ENCODE measurements at places on chromosomes 7 and 10.
A peak's percentile ranks its signal among the peaks of the same experiment; 100 is the strongest.

DNA sequence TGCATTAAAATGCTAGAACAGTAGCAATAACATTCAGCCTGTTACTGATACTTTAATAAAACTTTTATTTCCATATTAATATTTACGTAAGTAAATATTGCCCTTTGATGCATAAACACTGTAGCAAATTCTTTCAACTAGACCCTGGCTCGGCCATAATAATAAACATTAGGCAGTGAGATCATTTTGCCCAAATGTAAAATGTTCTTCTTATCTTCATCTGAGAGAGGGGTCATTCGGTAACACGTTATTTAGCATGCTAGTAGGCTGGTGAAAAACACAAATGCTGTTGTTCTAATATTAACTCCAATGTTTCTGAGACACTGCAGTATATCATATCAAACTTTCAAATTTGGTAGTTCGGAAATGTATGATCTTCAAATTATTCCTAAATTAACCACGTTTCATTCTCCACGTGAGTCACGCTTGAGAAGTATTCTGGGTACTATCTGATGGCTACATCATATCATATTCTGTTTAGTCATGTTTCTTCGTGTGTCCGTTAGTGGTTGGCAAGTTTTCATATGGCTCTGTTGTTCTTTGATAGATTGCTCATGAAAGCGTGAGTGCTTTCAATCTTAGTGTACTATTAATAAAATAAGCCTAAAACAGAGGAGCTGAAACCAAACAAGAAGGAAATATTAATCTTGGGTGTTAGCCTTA, 145.8 kb downstream of the NSUN6 start:
- no peak for DNase-seq

DNA sequence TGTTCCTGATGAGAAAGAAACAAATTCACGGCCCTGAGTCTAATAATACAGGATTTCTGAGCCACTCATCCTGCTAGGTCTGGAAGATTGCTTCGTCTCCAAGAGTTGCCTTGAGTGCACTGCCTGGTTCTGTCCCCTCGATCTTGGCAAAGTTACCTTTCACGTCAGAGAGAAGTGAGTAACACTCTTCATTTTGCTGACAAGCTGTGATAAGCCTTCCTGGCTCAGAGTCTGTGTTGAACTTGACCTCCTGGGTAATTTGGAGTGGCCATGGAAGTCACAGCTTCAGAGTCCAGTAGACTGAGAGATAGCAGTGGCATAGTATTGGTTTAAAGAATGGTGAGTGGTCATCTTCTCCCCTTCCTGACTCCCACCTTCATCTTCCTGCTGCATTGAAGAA, 64.7 kb upstream of the LRGUK start:
- no peak for DNase-seq

GRCh38 chr7:29969738-29970137, 19.9 kb downstream of the SCRN1 start:
- no peak for DNase-seq

DNA sequence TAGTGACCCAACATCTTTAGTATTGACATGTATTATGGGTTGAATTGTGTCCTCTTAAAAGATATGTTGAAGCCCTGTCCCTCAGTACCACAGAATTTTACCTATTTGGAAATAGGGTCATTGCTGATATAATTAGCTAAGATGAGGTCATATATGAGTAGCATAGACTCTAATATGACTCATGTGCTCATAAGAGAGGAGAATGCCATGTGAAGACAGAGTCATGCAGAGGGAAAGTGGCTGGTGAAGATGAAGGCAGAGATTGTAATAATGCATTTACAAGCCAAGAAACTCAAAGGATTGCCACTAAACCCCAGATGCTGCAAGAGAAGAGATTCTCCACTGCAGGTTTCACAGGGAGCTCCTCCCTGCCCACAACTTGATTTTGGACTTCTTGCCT, 496.4 kb downstream of the KIF20B start:
- DNase-seq: no peak

DNA sequence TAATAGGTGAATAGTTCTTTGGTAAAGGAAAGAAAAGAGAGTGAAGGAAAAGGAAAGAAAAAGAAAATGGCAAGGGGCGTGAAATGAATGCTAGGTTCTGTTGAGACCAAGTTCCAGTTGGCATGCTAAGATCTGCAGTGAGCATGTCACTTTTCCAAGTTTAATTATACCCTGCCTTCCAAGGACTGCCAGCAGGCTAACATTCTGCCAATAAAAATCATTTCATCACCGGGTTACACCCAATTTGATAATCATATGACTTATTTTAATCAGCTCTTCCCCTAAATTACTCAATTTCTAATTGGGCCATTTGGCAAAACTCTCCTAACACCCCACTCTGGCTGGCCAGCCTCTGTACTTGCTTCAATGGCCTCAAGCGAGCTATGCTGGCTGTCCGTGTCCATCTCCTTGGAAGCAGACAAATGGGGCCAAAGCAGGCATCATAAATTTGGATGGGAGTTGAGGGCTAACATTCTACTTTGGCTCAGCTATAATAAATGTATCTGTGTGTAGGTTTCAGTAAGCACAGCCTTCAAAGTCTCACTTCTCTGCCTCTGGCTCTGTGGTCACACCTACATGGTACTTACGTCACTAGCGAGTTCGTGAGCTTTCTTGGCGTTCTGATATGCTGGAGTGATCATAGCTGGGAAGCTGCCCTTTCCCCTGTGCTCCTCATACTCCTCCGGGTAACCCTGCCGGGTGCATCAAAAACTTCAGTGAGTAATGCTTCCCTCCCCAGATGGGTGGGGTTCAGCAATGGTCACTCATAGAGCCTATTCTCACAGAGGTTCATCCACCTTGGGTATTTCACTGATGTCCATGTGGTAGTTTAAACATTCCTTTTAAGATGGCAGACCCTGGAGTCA, 17.3 kb downstream of the NRAP start:
- DNase-seq: no peak

- DNase-seq: no peak
Measured at GRCh38 chr10:120451968-120452367, 5.1 kb upstream of the PLPP4 start.

GRCh38 chr7:39005036-39005435, 27.3 kb downstream of the POU6F2 start:
- no peak for DNase-seq

DNA sequence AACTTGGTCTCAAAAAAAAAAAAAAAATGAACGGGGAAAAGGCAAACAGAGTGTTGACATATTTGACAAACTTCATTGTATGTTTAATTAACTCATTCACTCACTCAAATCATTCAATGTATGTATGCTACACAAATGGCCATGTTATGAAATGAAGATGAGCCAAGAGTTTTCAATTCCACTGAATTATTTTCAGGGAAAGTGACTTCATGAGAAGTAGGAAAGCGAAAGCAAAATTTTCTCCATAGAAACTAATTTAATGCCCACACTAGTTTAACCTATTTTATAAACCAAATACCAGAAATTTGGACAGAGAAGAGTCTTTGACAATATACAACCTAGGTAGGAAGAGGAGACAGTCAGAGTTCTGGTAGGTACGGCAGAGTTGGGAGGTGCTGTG, 119.5 kb downstream of the HIPK2 start:
- DNase-seq: no peak

- DNase-seq: no peak
Measured at GRCh38 chr10:51590818-51591217, 108.6 kb downstream of the CSTF2T start.

- DNase-seq: no peak
Measured at GRCh38 chr7:30207376-30207775, 72.6 kb downstream of the MTURN start.

DNA sequence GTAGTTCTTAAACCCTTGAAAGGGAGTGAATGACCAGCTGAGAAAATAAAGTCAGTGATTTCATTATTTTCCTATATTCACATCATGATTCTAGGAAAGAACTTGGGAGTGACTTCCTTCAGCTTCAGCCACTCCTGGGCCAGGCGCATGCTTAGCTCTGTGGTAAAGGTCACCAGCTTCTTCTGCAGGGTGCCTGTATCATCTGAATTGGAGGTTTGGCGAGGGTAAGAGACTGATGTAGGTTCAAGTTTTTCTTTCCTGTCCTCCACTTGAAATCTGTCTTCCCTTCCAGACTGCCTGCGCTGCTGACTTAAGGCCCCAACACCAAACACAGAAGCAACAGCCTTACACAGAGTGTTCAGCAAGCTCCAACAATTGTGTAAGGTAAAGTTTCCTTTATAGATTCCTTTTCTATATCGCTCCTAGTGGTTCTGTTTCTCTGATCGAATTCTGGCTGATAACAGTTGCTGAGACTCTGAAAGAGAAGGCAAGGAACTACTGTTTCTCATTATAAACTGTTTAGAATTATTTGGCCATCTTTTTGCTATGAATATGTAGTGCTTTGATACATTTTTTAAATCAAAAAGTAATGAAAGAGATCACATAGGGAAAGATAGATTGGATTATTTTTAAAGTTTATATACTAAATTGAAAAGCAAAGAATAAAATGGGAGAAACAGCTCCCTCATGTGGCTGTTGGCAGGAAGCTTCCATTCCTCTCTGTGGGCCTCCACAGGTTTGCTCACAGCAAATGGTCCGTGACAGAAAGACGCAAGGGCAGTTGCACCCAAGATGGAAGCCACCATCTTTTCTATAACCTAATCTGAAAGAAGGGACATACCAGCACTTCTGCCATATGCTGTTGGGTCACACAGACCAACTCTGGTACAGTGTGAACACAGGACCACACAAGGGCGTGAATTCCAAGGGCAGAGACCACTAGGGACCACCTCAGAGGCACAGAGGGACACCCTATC, 14.0 kb downstream of the GATAD1 start:
- DNase-seq: peak; percentile 45

DNA sequence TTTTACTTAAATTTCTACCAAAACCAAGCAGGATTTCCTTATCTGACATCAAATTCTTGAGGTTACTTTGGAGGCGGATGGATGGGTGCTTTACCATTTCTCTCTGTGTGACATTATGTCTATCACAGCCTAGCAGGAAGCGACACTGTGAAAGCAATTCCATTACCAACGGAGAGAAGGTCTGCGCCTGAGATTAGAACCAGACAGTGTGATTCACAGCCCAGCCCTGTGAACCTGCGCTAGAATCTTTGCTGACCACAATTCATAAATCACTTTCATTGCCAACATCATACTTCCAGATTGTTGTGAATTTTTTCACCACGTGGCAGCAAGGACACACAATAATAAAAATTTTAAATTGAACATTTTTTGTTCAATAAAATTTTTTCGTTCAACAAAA, 126.5 kb downstream of the CUBN start:
- peak; percentile 82 for DNase-seq

GRCh38 chr7:31028006-31028405, 24.1 kb upstream of the ADCYAP1R1 start:
- DNase-seq: no peak

DNA sequence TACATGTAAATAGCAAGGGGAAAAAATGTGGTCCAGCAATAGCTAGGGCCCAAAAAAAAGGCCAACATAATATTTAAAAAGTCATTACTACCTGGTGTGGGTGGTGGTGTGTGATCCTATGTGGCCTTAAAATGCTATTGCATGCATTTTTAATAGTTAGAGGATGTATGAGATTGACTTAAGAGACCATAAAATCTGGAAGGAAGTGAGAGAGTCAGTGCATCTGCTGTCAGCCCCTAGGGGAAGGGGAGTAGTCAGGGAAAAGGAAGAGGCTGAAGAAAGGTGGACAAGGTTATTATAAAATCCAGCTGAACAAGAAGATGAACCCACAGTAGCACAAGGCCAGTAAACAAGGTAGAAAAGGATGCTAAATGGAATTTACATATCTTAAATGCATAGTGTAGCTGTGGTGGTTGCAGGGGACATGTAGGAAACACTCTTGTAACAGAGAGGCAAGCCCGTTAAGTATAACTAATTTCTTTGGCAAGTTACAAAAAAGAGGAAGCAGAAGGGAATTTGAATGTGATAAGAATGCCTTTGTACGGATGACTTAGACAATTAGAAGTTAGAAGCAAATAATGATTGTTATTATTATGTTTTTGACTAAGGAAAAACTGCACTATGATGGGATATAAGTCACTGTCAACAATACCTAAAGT, 11.9 kb upstream of the NDUFA5 start:
- DNase-seq: no peak

GRCh38 chr7:112189691-112190090, 16.5 kb downstream of the DOCK4 start:
- no peak for DNase-seq

DNA sequence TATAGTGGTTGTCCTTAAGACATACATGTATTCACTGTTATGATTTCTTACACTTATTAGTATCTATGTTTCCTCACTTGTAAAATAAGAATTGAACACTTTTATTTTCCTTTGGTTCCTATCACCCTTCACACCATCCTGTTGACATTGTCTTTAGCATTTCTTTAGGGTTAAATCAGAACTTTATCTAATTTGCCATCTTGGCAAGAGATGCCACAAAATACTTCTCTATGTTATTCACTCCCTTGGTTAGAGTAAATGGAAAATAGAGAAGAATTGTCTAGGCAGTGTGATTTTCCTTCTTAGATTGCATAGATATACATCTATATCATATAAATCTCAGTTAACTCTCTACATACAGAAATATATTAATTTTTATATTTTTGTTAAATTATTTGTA, 204.7 kb downstream of the SEMA3D start:
- no peak for DNase-seq

DNA sequence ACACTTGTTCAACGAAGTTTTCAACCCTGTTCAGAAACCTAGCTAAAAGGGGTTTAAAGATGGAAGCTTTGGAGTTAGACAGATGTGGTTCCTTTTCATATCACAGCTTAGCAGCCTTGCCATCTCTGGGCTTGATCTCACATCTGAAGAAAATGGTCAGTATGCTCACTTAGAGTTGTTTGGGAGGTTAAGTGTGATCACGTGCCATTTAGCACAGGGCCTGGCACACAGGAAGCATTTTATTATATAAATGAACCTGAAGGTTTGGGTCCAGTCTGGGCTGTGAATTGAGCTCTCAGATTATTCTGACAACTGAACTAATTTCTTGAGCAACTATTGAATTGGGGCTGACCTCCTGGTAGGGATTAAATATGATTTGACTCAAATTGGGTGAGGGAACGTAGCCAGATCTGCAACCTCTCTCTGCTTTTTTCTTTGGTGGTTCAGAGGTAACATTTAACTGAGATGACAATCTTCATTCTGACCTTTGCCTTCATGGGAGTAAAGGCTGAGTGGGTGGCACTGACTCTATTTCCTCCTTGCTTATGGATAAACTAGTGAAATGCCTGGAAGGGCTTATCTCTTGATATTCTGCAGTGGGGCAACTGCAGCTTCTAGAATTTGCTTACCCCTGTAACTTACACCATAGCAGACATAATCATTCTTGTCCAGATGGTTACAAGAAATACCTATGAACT, 10.2 kb upstream of the HKDC1 start:
- DNase-seq: no peak

DNA sequence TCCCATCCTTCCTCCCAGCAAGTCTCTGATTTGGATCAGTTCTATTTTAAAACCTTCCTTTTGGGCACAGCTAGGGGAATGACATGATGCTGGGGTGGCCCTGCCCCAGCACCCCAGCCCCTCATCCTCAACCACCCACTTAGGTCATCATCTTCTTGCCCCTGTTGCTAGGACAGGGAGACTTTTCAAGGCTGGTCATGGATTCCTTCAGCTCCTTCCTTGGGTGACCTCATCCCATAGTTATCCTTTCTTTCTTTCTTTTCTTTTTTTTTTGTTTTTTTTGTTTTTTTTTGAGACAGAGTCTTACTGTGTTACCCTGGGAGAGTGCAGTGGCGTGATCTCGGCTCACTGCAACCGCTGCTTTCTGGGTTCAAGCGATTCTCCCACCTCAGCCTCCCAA, 127.2 kb downstream of the WDFY4 start:
- DNase-seq: no peak

GRCh38 chr10:4511509-4511908, 314.5 kb upstream of the AKR1E2 start:
- DNase-seq: no peak

- no peak for DNase-seq
Measured at GRCh38 chr7:100588438-100588837, 2.3 kb downstream of the FBXO24 start.

Data from CD4-positive, alpha-beta T cell treated with Interleukin-21 for 1 hour (primary cell).